ENCODE measurements at places on chromosomes 3 and 15.
A peak's percentile ranks its signal among the peaks of the same experiment; 100 is the strongest.

- peak; percentile 47 for DNase-seq
Observed at GRCh38 chr3:128383316-128384235, 83.1 kb downstream of the DNAJB8 start.

GRCh38 chr3:182906036-182906435 lies 74.3 kb downstream of the DCUN1D1 start:
- no peak for DNase-seq

DNA sequence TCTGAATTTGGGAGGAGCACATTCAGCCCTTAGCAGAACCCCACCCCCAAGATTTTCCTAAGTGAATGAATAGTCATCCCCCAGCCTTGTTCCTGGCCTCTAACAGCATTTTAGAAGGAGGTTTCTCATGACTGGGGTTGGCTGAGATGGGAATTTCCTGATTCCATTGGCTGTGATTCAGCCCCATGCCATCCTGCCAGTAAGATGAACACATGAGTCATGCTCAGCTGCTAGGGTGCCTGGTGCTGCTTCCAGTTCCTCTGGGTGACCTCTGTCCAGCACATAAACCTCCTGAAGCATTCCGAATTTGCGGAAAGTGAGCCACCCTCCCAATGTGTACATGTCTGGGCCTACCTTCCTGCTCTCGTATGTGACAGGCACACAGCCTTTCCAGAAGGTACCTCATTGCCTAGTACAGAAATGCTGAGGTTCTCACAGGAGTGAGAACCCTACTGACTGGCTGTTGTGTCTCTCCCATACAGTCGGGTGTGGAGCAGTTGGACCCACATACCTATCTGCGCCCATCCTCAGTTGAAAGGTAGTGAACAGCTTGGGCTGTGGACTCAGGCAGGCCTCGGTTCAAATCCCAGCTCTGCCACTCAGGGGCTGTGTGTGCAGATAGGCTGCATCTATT lies 91.7 kb downstream of the APBA2 start:
- no peak for DNase-seq

DNA sequence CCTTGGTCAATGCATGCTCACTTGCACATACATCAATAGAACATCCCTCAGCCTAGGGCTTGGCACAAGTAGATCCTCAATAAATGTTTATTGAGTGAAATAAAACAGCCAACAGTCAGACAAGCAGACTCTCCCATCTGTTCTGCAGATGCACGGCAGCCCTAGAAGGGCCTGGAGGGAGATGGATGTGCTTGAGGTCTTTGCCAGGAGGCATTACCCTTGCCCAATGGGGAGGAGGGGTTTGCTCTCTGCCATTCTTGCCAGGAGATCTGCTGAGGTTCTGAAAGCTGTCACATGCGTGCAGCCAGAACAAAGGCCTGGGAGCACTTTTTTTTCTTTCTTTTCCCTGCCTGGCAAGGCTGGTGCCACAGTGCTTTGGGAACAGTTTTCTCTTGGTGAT lies 349.3 kb upstream of the THRB start:
- DNase-seq: no peak

Data from stimulated activated CD8-positive, alpha-beta memory T cell treated with anti-CD3 and anti-CD28 coated beads, Interleukin-4, amount 100 ng/mL, for 4 hours (primary cell).